ENCODE measurements at places on chromosomes 11 and 22.

DNA sequence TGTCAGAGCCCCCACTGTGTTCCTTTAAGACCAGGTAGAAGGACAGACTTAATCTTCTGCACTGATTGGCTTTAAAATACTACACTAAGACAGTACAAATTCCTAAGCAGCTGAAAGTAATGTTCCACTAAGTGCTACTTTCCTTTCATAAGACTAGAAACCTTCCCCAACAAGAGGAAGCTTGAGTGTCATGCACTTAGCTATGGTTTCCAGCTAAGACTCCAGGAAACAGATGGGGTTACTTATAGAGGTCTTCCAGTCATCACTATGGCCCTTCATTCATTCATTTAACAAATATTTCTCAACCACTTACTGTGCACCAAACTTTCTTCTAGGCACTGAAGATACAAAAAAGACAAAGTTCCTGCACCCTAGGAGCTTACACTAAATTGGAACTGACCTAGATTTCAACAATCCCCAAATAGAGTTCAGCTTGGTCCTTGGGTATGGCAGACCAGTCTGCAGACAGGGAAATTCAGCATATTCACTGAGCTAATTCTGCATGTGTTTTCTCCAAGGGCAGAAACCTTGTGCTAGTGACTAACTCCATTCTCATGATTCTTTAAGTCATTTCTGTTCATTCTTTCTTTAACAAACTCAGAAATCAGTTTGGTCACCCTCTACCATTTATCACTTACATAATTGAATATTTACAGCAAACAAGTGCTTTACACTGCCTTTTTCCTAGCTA, 178.4 kb upstream of the MTNR1B start:
- DNase-seq, result no peak

DNA sequence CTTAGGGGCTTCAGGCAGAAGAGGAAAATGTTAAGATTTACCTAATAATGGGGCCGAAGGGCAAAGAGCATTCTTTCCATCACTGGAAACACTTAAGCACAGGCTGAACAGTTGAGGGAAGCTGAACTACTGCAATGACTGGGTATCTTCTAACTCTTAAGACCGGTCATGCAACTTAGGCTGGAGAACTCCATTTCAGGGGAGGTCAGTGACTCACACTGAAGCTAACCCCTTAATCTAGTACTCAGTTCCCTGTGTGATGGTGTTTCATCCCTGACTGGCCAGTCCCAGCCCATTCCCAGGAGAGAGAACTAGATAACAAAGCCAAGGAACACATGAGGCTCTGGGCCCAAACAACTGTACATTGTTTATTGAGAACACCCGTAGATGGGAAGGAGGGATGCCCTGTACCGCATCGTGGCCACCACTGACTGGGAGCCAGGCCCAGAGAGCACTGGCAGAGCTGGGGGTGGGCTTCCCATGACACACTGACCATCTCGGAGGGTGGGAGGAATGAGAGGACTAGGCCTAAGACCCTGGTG, 10.5 kb downstream of the RPL27A start:
- no peak for DNase-seq

DNA sequence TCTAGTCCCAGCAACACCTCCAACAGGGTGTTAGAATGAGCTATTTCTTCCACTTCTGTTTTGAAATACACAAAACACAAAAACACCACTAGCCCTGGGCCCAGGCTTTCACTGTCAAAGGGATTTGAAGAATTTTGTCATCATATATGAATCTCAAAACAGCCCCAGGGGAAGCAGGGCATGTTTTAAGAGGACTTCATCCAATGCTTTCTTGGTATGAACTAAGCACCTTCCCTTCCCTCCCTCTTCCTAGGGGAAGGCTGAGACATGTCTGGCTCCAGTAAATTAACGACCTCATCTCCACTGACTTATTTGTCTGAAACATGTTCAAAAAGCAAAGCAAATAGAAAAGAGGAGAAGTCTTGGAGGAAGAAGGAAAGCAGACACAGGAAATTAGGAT, 75.7 kb upstream of the INCENP start:
- no peak for DNase-seq

DNA sequence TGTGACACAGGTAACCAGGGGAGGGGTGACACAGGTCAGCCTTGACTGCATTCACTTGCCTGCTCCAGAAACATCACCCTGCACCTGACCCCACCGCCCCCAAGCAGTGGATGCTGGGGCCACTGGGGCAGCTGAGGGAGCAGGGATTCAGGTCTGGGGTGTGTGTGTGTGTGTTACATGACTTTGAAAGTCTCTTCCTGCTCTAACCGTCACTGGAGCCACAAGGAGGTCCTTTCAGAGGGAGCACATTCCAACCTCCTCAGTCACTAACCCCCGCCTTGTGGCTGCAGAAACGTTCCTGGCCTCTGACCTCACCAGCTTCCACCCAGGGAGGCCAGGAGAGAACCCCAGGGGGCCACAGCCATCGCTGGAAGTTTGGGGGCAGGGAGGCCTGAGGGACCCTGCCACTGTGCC, 2.9 kb upstream of the FOSL1 start:
- peak; percentile 55 for DNase-seq

DNA sequence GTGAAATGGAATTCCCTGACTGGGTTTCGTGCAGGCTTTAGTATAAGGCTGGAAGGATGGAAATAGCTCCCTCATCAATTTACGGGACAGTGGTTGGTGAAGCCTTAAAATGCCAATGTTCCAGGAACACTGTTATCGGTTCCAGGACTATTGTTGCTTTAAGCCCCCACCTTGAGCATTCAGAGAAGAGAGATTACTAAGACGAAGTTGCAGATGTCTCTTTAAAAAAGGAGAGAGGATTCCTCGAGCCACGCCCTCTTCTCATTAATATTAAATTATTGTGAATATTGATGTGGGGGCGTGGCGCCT, 195 bp upstream of the CREB3L1 start:
- DNase-seq, result peak; percentile 80

DNA sequence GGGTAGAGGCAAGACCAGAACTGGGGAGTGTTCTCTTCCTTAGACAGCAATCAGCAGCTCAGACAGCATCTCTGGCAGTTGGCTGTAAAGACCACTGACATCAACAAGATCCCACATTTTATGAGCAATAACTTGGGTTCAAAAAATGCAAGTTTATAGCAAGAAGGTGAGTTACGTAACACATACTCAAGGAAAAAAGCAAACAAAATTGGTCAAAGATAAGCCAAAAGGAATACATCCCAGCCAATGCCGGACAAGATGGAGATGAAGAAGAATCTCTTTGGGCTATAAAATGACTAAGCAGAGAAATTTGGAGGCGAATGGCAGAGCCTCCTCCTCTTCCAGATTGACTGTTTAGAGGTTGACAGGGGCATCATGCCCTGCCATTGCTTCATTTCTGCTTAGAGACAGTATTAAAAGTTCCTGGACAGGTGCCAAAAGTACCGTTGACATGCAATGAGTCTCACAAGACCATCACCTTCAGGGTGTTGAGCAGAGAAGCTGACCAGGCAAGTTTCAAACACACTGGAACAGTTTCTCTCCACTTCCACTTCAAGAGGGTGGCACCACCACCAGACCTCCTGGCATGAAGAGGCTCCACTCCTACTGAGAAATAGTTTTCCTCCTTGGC, 55.9 kb downstream of the ENDOD1 start:
- no peak for DNase-seq

GRCh38 chr11:106644824-106645223, 373.5 kb downstream of the GUCY1A2 start:
- no peak for DNase-seq

DNA sequence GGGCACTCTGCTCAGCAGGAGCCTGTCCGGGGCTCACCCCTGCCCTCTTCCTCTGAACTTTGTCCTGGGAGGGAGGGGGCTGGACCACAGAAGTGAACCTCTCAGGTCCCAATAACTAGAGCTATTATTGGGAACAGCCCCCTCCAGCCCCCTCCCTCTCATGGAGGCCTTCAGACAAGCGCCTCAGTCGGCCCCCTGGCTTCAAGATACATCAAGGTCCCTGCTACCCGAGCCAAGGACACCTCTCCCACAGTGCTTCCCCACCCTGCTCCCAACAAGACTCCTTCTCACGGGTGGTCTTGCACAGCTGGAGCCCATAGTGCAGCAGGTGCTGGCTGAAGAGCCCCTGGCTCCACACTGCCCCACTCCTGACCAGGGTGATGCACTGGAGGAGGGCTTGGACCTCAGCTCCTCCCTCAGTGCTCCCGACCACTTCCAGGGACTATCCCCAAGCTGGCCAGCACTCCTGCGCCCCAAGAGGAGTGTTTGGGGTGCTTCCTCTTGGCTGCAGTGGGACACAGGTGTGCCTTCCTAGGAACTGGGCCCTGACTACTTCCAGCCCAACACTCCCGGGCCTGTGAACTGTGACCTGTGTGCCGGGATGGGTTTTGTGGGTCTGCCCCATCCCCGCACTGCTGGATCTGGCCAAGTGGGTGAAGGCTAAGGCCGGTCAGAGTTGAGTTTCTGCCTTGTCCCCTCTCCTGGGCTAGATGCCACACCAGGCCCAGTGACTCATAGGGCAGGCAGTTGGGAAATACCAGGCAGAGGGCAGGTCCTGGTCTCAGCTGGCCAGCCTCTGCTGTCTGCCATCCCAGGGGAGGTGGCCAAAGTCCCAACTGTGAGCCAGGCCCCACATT, 2.2 kb downstream of the PNPLA2 start:
- DNase-seq, result no peak

DNA sequence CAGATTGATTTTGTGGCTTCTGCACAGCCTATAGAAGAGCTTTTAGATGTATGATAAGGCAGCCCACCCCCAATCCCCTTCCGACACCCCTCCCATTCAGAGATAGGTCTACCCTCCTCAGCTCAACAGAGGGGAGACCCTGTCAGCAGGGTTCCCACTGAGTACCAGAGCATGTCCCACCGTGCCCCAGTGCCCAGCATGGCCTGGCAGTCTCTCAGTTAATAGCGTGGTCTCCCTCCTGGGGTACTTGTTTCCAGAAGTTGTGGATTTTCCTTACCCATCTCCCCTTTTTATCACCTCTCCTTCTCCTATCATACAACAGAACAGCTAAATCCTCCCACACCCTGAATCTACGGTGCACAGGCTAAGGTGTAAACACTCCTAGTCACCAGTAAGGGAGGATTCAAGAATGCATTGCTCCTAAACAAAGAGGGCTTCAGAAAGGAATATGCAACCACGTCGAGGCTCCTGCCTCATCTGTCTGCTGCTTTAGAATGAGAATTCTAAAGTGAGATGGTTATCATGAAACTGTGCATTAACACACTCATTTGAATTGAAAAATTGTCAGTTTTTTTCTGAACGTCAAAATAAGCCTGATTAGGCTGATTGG, 6.7 kb downstream of the PLAAT2 start:
- DNase-seq, result no peak

DNA sequence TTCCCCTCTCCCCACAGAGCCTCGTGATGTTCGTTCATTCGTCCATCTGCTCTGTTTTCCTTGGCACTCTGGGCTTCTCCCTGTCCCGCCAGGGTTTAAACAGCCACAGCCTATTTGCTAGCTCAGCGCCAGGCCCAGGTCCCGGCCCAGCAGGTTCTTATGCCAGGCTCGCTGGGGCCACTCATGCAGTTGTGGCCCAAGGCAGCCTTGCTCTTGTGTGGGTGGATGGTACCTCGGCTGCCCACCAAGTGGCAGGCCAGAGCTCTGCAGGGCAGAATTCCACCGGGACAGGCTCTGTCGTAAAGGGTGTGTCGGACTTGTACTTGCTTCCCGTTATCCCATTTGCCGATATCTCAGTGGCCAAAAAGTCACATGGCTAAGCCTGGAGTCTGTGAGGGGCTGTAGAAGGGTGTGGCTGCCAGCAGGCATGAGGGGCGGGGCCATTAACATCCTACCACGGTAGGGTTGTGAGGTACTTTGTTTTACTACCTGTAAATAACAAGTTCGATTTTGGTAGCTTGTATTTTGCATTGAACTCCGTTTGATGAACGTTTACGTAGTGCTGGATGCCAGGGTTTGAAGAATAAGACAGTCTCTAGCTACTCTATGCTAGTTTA, 7.9 kb downstream of the FAM118A start:
- DNase-seq, result peak; percentile 52

DNA sequence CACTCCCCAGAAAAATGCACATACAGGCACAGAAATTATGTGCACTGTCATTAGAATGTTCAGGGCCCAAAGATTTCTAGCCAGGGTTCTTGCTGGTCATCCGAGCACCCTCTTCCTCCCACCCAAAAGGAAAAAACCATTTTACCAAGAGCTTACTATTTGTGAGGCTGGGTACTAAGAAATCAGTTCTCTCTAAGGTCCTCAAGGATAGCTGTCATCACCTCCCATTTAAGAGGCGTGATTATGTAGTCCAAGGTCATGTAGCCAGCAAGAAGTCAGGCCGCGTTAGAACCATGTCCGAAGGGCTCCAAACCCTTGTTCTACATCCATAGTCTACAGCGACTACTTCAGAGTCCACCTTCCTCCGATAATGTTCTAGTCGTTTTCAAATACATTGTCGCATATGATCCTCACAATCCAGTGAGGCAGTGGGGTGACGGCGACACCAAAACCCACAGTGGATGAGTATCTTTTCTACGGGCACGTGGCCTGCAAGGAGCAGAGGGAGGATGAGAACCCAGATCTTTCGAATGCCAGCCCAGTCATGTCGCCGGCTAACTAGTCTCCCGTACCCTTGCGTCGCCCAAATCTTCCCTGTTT, 634 bp downstream of the TIMM8B start:
- DNase-seq, result peak; percentile 40

DNA sequence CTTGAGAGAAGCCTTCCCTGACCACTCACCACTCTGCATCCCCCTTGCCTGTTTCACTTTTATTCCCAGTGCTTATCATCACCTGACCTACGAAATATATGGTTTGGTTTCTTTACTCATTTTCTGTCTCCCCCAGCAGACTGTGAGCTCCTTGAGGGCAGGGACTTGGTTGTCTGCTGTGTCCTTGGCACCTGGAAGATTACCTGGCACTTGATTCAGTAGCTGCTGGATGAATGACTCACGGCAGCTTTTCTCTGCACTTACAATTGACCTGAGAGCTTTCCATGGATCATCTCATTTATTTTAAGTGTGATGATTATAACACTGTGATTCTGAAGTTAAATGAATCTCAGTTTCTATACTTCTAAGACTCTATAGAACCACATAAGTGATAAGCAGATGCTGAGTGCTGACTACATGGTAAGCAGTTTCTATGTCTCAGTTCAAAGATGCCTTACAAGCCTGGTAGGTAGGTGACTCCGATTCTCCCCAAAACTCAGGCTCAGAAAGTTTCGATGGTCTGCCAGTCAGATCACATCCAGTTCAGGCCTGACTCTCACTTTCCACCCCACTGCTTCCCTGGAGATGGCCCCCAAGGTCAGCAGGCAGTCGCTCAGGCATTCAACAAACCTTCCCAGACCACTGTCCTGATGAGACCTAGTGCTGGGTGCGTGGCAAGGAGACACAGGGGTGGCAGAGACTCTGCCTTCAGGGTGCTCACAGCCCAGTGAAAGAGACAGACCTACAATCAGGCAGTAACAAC, 11.6 kb downstream of the IL2RB start:
- no peak for DNase-seq

- no peak for DNase-seq
Measured at GRCh38 chr11:19089421-19089820, 27.5 kb upstream of the ZDHHC13 start.

- no peak for DNase-seq
Measured at GRCh38 chr11:24082860-24083259, 414.0 kb upstream of the LUZP2 start.

- DNase-seq, result no peak
Measured at GRCh38 chr11:100863080-100863581, 176.0 kb downstream of the ARHGAP42 start.

Measured in iPS-NIHi11 (cell line).